ENCODE measurements at places on chromosomes 1 and 21.

- no peak for DNase-seq
Measured at GRCh38 chr1:168476588-168477385, 67.0 kb downstream of the XCL2 start.

DNA sequence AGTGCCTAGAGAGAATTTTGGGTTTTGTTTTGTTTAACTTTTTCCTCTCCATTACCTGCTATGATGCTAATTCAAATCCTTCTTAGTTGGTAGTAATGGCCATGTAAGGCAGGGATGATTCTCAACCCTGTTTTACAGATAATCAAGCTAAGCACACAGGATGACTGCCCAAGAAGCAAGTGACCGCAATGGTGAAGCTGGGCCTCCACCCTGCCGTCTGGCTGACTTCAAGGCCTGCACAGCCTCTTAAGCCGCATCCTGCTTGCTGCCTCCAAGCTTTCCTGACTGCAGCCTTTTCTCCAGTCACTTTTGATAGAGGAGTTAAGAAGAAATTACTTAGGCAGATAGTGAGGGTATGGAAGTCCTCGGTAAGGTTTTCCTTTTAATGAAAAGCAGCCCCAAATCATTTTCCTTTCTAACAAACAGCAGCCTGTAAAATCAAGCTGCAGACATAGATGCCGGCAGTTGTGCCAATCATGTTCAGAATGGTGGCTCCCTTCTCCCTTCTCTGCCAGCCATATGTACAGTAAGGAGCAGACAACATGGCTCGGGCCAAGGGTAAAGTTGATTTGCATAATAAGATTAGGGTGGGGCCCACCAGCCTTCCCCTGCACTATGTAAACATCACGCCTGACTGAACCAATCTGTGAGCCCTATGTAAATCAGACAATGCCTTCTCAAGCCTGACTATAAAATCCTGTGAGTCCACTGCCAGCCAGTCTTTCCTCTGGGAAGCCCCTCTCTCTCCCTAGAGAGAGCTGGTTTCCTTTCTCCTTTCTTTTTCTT, 8.8 kb upstream of the CTBS start:
- DNase-seq = no peak

GRCh38 chr1:228860911-228861831, 125.9 kb downstream of the RHOU start:
- peak; percentile 15 for DNase-seq

- no peak for DNase-seq
Measured at GRCh38 chr1:230240446-230241086, 173.5 kb downstream of the GALNT2 start.

All from stimulated activated CD4-positive, alpha-beta T cell treated with anti-CD3 and anti-CD28 coated beads, Interleukin-4, amount 100 ng/mL, for 48 hours (primary cell).